ENCODE measurements at places on chromosomes 7 and 10. TPM values are rescaled to one million over a fixed set of nuclear protein-coding genes. Genes with fewer than 3 reads are reported as not detected.

- no peak for DNase-seq
- no peak overlapping the region for H3K27ac ChIP-seq
- no peaks in the 10 kb centered on the region for H3K36me3 ChIP-seq
- H3K4me1 ChIP-seq = no peaks in the 10 kb centered on the region
- H3K4me3 ChIP-seq = no peak overlapping the region
Observed at GRCh38 chr10:117861329-117861728, 185.4 kb downstream of the RAB11FIP2 start.

- H3K27ac ChIP-seq = no peak overlapping the region
- H3K4me1 ChIP-seq = no peaks in the 10 kb centered on the region
- no peak overlapping the region for H3K4me3 ChIP-seq
- no peaks in the 10 kb centered on the region for H3K36me3 ChIP-seq
- no peaks in the 10 kb centered on the region for H3K27me3 ChIP-seq
Observed at GRCh38 chr10:124315591-124316270, 103.0 kb downstream of the OAT start.

- no peak for DNase-seq
- H3K4me1 ChIP-seq = peaks cover 41% of the 10 kb centered on the region
- H3K4me3 ChIP-seq = no peak overlapping the region
Observed at GRCh38 chr7:95470452-95470851, 15.3 kb upstream of the ASB4 start.

CADPS2 gene
- 11.5 TPM for total RNA-seq

- peaks cover 4% of the 10 kb centered on the region for H3K4me1 ChIP-seq
- H3K27ac ChIP-seq = no peak overlapping the region
- no peak overlapping the region for H3K4me3 ChIP-seq
- DNase-seq = no peak
- H3K27me3 ChIP-seq = no peaks in the 10 kb centered on the region
Observed at GRCh38 chr10:119505131-119505551, 37.4 kb downstream of the RGS10 start.

CFAP69 gene
- 3.3 TPM for total RNA-seq

GJD4 gene
- total RNA-seq = not detected

GRCh38 chr7:105764506-105764905 lies 111.9 kb downstream of the ATXN7L1 start:
- no peaks in the 10 kb centered on the region for H3K27me3 ChIP-seq
- H3K27ac ChIP-seq = peak overlapping the region; percentile 66
- peaks cover 2% of the 10 kb centered on the region for H3K36me3 ChIP-seq

DNA sequence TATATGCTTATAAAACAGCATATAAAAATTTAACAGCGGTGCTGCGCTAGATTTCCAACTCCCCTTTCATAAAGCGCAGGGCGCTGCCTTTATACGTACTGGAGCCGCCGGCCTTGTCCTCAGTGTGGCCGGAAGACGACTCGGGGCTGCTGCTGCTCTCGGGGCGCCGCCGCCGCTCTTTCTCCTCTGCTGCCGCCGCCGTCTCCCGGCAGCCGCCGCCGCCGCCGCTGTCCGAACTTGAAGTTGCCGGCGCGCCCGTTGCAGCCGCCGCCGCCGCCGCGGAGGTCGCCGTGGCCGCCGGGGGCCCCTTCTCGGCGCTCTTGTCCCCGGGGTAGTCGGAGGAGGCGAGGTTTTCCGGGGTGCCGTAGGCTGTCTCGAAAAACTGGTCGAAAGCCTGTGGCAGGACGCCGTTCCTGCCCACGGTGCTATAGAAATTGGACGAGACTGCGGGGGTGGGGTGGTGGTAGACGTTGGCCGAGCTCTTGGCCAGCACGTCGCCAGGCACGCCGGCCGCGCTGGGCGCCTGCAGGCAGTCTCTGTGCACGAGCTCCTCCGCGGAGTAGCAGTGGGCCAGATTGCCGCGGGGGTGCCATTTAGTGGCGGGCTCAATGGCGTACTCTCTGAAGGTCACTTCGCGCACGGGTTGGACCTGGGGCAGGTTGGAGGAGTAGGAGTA lies 557 bp downstream of the HOXA11 start:
- peaks cover 100% of the 10 kb centered on the region for H3K27me3 ChIP-seq
- peak overlapping the region; percentile 45 for H3K4me3 ChIP-seq
- H3K4me1 ChIP-seq = peaks cover 53% of the 10 kb centered on the region
- H3K27ac ChIP-seq = no peak overlapping the region
- peak; percentile 58 for DNase-seq
- H3K36me3 ChIP-seq = 0 out of 2 replicates have a peak, but pooled peaks cover 3% of the 10 kb centered on the region

DNA sequence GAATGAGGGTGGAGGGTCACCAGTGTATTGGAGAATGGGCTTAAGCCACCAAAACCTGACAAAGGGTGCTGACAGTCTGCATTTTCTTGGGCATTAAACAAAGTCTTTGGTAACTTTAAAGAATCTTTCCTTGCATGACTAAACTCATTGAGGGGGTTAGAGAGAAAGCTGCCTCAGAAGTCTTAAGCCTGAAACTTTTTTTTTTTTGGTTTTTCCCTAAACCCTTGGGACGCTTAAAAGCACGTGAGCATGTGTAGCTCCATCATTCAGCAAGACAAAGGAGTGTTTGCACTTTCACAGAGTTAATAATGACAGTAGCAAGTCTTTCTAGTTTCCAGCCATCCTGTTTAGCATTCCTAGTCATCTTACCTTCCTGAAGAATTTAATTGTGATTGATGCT lies 110.7 kb downstream of the LRMDA start:
- H3K27ac ChIP-seq = no peak overlapping the region
- peaks cover 13% of the 10 kb centered on the region for H3K27me3 ChIP-seq
- no peak overlapping the region for H3K4me3 ChIP-seq
- peaks cover 62% of the 10 kb centered on the region for H3K4me1 ChIP-seq
- no peaks in the 10 kb centered on the region for H3K36me3 ChIP-seq

IFIT1B gene
- not detected for total RNA-seq

DNA sequence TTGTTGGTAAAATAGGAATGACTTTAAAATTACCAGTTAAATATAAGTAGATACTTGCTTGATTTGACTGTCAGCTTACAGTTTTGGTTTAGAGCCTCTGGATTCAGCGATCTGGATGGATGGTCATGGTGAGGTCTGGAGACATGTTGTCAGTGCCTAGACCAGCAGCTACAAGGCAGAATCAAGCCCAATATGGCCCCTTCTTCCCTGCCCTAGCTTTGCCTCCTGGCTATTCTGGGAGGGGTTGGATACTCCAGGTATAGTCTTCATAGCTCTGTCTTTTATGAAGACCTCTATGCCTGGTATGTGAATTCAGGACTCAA lies 166.5 kb upstream of the VIPR2 start:
- H3K36me3 ChIP-seq = peaks cover 34% of the 10 kb centered on the region
- H3K4me1 ChIP-seq = no peaks in the 10 kb centered on the region
- peaks cover 13% of the 10 kb centered on the region for H3K27me3 ChIP-seq
- H3K4me3 ChIP-seq = no peak overlapping the region

Measured in WTC11 (cell line).